ENCODE measurements at places on chromosomes 6 and 20.

GRCh38 chr6:125587666-125588632 lies 161.5 kb upstream of the HEY2 start:
- no peak for DNase-seq

DNA sequence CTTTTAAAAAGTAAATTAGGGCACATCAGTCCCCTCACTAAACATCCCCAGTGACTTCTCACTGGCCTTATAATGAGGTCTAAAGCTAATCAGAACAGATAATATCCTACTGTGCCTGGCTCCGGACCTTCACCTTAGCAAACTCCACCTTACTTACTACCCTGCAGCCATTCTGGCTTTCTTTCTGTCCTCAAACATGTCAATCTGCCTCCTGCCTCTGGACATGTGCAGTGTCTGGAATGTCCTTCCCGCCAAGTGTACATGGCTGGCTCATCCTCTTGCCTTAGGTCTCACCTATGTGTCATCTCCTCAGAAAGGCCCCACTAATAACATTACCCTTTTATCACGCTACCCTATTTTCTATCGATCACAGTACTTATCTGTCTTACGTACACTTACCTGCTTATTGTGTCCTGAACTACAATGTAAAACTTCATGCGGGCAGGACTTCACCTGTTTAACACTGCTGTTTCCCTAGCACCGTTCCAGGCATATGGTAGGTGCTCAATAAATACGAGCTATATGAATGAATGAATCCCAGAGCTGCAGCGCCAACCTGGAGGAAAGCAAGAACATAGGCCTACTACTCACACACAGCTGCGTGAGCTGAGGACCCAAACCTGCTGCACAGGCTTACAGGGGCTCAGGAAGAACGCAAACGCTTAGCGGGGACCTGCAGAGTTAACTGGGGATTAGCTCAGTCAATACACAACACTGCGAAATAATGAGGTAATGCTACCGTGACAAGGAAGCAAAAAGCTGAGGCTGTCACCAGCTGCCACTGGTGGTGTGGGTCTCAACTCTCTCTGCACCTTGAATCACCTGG lies 991 bp downstream of the UQCC2 start:
- DNase-seq: no peak

DNA sequence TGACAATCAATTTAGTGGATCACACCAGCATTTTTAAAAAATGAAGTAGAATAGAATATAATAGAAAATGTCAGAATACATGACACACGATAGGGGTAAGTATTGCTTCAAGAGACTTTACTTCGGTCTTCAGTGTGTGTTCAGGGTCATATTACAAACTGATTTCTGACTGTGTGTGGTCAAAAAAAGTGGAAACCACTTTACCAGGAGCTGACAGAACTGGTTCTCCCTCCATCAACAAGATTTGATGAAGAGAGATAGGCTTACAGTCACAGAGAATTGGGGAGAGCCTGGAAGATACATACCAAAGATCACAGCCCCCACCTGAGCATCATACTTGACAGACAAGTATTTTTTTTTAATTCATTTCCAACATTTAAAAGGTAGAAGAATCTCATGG lies 21.7 kb downstream of the ARMC2 start:
- DNase-seq: no peak

DNA sequence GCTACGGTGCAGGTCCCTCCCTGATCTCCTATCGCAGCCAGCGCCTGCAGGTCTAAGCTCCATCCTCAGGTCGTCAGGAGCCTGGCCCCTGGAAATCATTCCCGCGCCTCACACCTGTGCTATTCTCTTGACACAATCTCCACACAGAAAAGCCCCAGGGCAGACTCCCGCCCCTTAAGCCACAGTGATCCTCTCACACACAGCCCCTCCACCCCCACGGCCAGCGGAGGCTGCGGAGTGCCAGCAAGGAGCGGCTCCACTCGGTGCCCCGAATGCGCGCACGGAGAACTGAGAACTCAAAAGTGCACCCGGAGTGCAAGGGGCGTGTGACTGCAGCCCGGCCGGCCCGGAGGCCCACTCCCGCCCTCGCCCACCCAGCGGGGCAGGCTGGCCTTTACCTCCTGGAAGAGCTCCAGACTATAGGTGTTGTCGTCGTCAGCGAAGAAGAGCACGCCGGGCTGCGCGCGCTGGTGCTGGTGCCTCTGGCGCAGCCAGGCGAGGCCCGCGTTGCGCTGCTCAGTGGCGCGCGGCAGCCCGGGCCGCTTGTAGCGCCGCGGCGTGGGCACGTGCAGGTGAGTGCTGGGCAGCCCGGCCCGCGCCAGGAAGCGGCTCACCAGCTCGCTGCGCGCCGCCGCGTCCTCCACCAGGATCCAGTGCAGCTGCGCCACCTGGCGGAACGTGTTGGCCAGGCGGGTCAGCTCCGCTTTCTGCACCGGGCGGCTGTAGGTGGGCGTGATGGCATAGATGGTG lies 1.2 kb downstream of the B3GAT2 start:
- DNase-seq: peak; percentile 73

GRCh38 chr20:53174454-53174853 lies 202.3 kb downstream of the TSHZ2 start:
- DNase-seq: no peak

GRCh38 chr6:44645276-44645675 lies 257.8 kb downstream of the CDC5L start:
- DNase-seq: no peak

GRCh38 chr20:57315083-57315975 lies 14.3 kb upstream of the SPO11 start:
- no peak for DNase-seq

DNA sequence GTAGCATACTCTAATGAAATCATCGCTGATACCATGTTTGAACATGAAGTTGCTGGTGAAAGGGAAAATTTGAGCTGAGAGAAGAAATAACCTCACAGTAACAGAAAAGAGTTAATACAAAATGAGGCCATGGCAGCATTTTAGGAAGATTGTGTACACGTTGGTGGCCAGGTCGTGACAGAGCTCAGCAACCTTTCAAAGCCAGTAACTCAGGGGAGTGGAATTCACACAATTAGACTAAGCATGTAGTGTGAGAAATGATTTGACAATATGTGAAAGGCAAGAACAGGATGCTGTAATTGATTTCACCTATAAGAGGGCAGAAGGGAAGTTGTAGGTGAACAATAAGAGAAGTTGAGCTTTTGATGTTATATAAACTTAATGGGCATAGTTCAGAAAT lies 246.3 kb downstream of the OGFRL1 start:
- no peak for DNase-seq

DNA sequence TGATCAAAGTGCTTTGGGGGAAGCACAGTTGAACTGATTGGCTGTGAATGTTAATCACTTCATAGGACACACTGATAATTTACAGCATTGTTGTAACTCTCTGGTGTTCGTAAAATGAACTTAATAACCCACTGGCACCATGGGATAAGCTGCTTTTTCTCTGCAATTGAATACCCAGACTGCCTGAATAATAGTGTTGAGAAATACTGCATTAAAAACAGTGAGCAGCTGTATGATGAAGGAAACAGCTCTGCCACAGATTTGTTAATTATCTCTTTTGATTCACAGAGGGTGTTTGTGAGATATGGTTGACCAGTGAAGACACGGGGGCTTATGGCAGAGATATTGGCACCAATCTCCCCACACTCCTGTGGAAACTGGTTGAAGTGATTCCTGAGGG lies 420.9 kb downstream of the CDKAL1 start:
- DNase-seq: no peak

- no peak for DNase-seq
These were observed 70.8 kb upstream of the NXT1 start for GRCh38 chr20:23279836-23280235.

- DNase-seq: no peak
These were observed 82.3 kb upstream of the CD83 start for GRCh38 chr6:14035071-14035847.

DNA sequence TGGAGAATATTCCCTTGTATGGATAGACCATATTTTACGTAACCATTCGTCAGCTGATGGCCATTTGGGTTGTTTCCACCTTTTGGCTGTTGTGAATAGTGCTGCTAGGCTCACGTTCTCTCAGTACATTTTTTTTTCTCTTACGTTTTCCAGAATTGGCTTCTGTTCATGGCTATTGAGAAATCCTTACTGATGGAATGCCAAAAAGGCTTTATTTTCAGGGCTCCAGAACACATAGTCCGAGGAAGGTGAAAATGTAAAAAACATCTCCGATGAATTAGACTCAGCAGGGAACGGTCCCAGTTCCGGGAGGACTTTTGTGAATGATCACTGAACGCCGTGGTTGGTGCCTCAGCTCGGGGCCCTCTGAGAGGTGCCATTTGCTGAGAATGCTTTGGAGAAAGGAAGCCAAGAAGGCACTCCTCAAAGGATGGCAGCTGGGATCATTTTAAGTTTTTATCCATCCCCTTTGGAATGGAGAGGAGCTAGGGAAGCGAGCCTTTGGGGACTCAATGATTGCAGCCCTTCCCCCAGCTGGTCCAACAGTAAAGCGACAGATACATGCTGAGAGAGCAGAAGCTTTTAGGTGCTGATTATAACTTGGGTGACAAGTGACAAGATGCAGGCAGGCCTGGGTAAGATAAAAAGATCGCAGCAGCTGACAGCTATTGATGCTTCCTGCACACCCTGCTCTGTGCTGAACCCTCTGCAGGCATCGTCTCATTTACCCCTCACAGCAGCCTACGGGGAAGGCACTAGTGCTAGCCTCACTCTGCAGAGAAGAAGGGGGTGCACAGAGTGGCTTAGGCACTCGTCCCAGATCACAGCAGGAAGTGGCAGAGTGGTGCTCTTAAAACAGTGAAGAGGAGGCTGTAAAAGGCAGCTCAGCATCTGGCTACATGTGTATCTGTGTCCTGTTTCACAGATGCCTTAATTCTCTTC lies 133.4 kb upstream of the KCNG1 start:
- peak; percentile 61 for DNase-seq

DNA sequence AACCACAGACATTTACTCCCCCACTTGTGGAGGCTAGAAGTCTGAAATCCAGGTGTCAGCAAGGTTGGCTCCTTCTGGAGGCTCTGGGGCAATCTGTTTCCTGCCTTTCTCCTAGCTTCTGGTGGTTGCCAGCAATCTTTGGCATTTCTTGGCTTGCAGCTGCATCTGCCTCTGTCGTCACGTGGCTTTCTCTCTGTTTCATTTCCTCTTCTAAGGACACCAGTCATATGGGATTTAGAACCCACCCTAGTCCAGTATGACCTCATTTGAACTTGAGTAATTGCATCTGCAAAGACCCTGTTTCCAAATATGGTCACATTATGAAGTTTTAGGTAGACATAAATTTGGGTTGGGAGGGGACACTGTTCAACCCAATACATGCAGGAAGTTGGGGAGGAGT lies 56.2 kb upstream of the EPB41L1 start:
- no peak for DNase-seq

DNA sequence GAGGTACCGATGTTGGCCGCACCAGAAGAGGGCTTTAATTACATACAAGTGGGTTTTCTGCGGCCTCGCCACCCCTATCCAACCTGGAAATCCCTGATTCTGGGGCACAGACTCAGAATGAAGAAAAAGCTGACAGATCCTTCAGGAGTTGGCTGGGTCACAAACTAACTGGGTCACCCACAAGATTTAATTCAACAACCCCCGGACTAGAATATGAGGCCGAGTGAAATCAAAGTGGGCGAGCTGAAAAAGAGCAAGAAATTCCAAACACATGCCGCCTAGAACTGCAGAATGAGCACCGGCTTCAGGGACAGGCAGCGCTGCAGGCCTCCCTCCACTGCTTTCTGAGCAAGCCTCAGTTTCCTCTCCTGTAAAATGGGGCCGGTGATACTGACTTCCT lies 30.0 kb downstream of the GRM4 start:
- no peak for DNase-seq

DNA sequence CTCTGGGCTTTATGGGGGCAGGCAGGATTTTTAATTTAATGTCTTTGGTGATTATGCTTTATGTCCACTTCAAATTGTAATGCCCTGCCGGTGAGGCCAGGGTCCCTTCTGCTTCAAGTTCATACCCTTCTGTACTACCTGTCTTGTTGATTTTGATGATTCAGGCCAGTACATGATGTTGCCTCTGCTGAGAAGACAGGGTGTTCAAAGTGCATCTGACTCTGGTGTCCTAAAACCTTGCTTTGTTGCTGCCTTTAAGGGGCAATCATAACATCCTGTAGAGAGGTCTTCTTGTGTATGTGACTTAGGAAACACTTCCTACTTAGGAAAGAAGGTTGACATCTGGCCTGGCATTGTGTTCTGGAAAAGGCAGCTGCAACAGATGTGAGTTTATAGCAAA lies 113.2 kb downstream of the TMEM170B start:
- no peak for DNase-seq

GRCh38 chr6:5084360-5084780 lies 771 bp upstream of the PPP1R3G start:
- DNase-seq: no peak

DNA sequence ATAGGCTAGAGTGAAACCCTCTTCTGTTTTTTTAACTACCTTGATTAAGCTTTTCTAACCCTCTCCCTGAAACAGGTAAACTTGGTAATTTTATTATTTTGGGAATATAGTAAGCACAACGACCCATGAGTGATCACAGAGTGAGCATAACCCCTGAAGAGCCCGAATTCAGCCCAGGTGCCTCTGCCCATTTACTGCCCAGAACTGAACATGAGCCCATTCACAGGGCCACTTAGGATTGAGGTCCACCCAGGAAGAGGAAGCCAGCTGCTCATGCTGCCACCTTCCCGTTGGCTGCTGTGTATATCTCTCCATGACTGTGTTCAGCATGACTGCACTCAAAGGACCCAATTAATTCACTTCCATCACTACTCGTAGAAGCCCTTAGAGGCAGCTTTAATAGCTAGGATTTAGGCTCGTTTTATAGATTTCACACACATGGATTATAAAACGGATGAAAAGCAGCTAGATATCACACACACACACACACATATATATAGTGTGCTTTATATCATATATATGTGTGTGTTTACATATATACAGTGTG lies 8.3 kb upstream of the PDE10A start:
- DNase-seq: no peak

DNA sequence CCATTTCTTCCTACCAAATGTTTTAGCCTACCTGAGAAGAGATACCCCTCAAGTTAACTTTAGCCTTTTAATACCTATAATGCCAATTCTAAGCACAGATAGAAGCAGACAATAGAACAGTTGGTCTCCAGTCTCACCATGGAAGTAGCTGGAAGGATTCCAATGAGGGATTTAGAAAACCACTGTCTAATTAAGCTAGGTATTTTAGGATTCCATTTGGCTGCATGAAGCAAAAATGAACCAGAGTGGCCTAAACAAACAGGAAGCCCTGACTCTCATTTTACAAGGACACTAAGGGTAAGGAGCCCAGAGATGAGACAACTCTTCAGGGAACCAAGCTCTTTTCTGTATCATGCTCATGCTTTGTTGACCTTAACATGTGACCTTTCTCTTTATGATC lies 199.2 kb downstream of the ALDH8A1 start:
- no peak for DNase-seq

DNA sequence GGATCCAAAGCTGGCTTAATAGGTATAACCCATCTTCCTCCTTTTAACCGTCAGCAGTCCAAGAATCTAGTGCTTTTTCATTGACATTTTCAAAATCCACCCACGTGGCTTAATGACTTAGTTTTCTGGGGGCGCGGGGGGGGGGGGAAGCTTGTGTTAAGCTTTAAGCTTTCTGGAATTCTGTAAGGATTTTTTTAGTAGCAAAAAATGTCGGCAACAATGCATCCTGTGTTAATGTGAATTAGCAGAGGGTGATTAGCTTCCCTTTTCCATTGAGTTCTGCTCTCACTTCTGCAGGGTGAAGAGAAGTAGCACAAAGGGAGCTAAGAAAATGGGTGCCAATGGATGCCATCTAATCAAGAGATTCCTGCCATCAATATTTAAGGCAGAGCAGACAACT lies 348.2 kb downstream of the SAMD5 start:
- DNase-seq: no peak

All from right atrium auricular region (tissue), 2 donors.